ENCODE measurements at places on chromosomes 6 and 20.

DNA sequence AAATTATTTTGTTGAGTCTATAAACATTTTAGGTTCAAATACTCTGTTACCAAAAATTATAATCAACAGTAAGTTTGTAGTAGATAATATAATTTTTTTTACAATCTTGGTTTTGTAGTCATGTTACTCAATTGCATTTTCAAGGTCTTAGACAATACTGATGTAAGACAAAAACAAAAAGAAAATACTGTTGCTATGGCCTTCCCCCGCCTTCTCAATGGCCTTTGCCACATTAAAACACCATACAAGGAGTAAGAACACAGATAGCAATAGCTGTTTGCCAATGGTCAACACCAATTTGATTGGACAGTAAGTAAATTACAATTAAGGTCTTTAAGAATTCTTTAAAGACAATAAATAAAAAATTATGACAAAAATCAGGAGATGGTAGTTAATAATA is 450.2 kb downstream of the CDC5L start:
- no peak for DNase-seq

DNA sequence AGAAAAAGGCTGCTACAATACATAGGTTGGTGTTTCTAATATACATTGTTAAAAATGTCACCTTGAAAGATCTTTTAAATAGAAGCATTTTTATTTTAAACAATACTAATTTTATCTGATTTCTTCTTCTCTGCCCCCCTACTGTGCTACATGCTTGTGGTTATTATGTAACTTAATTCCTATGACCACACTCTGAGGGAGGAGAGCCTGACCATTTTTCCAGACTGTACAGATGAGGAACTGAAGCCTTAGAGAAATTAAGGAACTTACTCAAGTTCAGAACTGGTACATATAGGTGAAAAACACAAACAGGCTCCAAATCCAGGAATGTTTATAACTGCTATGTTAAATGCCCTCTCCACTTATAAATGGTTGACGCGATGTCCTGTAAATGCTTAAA is 43.4 kb upstream of the ARHGAP18 start:
- no peak for DNase-seq

GRCh38 chr6:26205161-26205624 is 118.0 kb downstream of the HFE start:
- peak; percentile 88 for DNase-seq

- DNase-seq, result no peak
Measured at GRCh38 chr20:16528078-16528477, 45.2 kb downstream of the KIF16B start.

- no peak for DNase-seq
Measured at GRCh38 chr20:60477958-60478357, 519.7 kb downstream of the CDH26 start.

DNA sequence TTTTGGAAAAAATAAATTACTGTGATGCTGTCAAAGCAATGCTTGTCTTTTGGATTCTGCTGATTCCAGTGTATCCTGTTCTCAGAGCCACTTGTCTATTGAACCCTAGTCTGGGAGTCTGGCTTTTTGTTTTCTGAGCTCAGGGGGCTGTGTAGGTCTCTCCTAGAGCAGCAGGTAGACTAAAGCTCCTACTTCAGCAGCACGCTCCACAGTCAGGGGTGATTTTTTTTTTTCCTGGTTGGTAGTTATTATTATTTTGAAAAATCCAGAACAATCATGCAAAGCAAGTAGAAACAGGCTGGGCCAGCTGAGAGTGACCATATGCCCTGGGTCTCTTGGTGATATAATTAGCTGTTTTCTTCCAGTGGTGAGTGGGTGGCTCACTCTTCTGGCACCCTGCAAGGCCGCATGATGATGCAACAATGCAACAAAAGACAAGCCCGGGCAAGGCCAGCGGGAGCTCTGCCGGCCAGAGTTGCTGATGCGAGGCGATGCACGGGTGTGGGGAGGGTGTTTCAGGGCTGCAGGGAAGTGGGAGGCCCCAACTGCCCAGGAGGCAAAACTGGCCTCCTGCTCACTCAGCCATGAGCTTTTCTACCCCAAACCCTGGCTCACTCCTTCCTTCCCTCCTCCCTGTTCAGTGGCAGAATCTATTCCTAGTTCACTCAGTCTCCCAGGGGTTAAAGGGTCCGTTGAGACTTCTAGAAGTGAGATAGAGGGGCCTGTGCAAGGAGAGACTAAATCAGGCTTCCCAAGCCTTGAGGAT is 11.5 kb upstream of the CDKN1A start:
- DNase-seq, result no peak

DNA sequence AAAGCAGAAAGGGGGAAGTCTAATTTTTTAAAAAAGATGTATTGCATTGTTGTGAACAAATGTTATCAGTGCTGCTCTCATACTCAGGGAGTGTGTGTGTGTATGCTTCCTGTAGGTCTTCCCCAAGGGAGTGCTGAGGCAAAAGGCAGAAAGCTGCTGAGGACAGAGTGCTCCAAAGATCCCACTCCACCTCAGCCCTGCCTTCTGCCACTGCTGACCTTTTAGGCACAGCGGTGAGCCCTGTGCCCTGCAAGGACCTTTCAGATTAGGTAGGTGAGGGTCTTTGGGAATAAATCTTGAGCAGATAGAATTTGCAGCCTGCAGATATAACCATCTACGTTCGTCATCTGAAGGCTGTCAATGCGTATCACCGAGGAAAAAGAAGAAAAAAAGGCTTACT is 756.4 kb upstream of the MMS22L start:
- DNase-seq, result no peak

DNA sequence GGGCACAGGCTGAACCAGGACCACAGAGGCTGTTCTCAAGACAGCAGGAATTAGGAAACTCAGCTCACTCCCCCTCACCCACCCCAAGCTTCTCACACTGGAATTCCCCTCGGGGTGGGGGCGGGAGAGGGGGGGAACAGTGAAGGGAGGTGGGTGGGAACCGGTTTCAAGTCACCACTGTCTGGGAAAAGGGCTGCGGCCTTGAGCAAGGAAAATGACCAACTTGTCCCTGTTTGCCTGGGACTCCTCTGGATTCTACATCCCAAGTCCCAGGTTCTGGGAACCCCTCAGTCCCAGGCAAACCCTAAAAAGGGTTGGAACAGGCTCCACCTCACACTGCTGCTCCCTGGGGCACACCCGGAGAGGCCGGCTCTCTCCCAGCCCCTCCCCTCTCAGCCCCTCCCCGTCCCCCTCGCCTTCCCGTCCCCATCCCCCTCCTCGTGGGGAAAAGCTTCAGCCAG is 230.7 kb downstream of the TFAP2C start:
- DNase-seq, result no peak

DNA sequence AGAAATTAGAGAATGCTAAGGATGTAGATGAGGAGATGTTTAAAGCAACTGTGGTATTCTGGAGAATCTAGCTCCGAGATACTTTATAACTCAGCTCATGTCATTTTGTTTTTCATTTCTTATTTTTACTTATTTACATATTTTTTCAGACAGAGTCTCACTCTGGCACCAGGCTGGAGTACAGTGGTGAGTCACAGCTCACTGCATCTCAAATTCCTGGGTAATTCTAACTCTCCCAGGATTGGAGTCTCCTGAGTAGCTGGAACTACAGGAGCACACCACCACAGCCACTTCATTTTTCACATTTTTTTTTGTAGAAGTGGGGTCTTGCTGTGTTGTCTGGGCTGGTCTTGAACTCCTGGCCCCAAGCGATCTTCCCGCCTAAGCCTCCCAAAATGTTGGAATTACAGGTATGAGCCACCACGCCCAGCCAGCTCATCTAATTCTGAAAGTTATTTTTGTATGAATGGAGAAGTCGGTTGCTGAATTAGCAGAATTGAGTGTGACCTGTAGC is 94.3 kb upstream of the FAM8A1 start:
- no peak for DNase-seq

DNA sequence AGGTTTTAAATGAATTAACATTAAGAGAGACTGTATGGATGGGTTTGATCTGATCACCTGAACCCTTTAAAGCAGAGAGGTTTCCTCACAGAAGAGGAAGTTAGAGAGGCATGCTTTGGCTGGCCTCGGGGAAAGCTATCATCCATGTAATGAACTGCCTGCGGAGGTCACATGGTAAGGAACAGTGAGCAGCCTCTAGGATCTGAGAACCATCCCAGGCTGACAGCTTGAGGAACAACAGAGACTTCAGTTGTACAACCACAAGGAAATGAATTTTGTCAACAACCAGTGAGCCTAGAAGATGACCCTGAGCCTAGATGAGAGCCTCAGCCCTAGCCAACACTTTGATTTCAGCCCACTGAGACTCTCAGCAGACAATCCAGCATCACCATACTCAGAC is 2.9 kb upstream of the COL21A1 start:
- DNase-seq, result no peak

DNA sequence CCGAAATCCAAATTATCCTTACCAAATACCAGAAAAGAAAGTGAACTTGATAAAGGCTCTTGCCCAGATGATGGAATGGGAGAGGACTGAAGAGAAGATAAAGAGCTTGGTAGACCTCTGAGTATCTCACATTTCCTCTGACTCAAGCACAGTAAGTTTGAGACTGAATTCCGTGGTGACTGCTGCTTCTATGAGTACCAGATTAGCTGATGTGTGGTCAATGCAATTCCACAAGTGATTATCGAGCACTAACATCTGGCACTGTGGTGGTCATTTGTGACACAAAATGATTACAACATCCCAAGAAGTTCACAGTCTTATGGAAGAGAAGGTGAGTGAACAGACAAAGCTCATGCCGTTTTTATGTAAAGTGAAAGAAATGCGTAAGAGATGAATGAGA is 2.6 kb upstream of the RPS6KA2 start:
- DNase-seq, result no peak

DNA sequence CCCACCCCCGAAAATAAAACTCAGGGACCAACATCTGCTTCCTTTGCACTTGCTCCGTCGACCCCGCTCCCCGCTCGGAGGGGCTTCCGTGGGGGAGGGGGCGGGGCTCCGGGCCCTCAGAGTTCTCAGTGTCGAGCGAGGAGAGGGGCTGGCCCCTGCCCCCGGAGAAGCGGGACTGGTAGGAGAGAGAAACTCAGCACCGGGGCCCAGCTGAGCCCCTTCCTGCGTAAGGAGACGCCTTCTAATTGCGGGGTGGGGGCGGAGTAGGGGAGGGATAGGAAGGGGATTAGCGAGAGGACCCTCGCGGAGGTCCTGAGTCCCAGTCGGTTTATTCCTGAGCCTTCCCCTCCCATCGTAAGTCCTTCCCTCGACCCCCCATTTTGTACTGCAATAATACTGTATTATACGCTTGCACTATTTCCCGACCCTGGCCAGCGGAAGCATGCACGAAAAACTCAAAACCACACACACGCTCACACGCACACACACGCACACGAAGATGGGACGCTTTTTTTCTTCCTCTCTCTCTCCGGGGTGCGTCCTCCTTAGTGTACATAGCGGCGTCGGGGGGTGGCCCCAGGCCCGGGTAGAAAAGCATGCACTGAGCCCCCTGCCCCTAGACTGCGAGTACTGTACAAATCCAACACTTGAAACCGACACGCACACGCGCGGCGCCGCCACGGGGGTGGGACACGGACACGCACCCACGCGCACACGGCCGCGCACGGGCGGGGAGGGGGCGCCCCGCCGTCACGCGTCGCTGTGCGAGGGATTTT is 22.1 kb upstream of the SLC22A7 start:
- peak; percentile 60 for DNase-seq

Data from CD4-positive, alpha-beta T cell treated with Interleukin-6 for 4 hours (primary cell).